Activated effector memory CD4-positive, alpha-beta T cell treated with Interleukin-2 at 50 U/mL for 16 hours (primary cell): ENCODE measurements at places on chromosomes 2 and 18.

GRCh38 chr2:37402636-37403035, 58.2 kb downstream of the QPCT start:
- DNase-seq, result no peak

GRCh38 chr18:2537296-2537695, 34.0 kb downstream of the METTL4 start:
- no peak for DNase-seq

DNA sequence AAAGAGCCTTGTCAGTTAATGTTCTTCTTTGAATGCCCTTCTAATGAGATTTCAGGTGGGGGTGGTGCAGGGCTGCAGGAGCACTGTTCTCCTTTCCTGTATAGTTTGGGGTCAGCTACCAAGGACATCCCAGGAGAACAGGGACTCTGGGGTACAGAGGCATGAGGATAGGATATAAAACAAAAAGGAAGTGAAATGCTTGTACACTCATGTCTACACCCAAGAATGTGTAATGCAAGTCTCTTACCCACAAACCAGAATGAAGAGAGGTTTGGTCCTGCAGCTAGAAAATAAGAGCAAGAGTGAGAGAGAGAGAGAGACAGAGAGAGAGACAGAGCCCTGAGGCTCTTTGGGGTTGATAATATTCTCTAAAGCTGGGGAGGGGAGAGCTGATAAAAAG, 151.8 kb upstream of the KCTD1 start:
- DNase-seq, result no peak

GRCh38 chr2:24875272-24875671, 44.8 kb downstream of the ADCY3 start:
- DNase-seq, result no peak

GRCh38 chr2:236879416-236879963, 206.2 kb upstream of the COPS8 start:
- DNase-seq, result no peak

- DNase-seq, result no peak
These were observed 1696.1 kb upstream of the LRRTM1 start for GRCh38 chr2:82000606-82001005.

DNA sequence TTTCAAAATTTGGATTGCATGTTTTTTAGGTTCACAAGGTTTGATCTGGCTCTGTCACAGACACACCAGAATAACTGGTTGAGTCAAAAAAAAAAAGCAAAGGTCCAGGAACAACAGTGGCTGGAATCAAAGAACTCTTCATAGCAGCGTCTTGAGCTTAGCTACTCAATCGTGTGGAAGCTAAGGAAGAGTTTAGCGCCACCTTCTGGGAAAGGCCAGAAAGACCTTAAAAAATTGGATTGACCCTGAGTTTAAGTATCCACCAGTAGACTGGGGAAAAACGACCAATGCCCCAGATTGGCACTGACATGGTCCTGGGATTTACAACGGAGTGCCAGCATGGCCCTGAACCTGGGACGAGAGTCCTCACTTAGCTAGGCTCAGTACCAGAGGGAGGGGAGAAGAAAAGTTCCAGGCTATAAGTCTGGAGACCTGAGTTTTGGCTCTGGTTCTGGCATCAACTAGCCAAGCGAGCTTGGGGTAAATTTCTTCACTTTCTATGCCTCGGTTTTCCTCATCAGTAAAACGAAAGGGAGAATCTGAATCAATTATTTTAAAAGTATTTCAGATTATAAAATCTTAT, 71.1 kb upstream of the TFCP2L1 start:
- no peak for DNase-seq

DNA sequence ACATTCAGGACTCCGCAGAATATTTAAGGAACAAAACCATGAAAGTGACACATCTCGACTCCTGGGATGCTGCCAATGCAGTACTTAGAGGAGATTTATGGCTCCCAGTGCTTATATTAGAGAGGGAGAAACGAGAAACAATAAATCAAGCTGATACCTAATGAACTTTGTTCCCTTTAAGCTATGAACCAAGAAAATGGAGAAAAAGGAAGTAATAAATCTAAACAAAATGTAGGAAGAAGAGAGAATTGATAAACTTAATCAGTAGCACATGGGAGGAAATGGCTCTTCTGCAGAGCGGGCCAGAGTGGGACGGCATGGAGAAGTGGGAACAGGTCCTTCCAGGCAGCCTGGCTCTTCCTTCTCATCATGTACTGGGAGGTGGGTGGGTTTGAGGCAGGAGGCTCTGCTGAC, 42.7 kb downstream of the NPPC start:
- no peak for DNase-seq

- DNase-seq, result no peak
These were observed 317.1 kb upstream of the CWC22 start for GRCh38 chr2:180324182-180324581.

GRCh38 chr18:48844271-48844670, 106.5 kb downstream of the SMAD7 start:
- no peak for DNase-seq

DNA sequence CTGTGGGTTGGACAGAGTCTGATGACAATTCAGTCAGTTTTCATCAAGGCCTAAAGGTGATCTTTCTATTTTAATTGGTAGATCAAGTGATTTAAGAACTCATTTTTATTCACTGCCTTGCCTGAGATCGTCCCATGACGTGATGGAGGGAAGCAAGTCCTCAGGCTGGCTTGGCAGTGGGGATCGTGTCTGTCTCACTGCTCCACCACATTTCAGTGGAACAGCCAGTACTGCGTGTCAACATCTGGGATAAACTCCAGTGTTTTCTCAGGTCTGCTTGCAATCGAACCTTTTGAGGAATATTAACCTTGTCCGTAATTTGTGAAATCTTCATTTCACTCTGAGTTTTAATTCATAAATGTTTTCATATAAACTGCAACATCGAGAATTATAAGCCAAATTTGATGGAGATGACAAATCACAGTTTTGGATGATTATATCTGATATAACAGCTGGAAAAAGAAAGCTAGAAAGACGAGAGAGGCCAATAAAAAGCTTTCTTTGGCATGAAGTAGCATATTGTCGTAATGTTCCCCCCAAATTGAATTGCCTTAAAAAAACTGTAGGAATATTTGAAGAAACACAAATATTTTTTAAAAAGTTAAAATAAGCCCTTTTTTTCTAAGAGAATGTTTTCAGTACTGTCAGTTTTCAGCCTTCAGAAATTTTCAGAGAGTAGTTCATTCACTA, 414.7 kb upstream of the SPRED2 start:
- no peak for DNase-seq
